ENCODE measurements at places on chromosomes 4 and X.

DNA sequence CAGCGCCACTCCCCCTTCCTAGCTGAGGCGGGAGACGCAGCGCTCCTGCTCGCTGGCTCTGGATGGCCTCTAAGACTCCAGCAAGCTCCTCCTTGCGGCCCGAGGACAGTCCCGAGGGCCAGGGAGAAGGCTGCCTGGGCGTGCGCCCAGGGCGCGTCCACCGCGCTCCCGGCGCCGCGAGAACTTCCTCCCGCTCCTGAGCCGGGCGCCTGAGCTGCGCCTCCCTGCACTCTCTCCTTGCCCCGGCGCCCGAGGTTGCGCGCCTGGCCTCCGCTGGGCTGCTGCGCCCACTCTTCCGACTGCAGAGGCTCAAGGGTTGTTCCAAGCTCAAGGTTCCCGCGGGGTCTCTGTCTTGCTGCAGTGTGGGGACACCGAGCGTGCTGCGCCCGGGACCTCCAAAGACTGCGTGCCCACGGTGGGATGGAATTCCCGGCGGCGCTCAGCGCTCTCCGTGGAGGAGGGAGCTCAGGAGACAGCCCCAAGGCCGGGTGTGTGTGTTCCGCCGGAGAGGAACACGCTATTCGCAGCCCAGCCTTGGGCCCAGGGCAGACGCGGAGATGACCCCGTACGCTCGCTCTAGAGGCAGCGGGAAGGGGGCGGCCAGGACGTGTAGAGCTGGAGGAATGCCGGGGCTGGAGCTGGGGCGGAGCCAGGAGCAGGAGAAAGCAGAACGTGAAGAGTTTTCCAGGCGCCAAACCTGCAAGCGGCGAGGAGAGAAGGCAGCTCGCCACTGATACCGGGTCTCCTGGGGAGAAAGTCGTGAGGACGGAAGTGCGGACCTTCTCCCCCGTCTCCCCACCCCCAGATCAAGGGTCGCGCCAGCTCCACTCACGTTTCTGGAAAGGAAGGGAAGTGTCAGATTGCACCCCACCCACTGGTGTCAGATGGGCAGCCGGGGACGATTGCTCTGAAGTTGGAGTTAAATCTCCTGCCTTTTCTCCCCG lies at the start of gene ARHGAP6:
ARHGAP6 (minus strand) TSS at position 753 of the 944 bp plus-strand sequence. CDS start 1,092 bp downstream, outside the sequence.
- no peak within 1 kb of the TSS for H3K4me3 ChIP-seq
- H3K36me3 ChIP-seq, result no peaks in the 10 kb centered on the region
- no peaks in the 10 kb centered on the region for H3K4me1 ChIP-seq

GRCh38 chr4:157294575-157294974 lies 74.0 kb downstream of the GRIA2 start:
- no peaks in the 10 kb centered on the region for H3K4me1 ChIP-seq
- no peaks in the 10 kb centered on the region for H3K36me3 ChIP-seq
- H3K27me3 ChIP-seq, result no peaks in the 10 kb centered on the region
- H3K4me3 ChIP-seq, result no peak overlapping the region
- H3K27ac ChIP-seq, result no peak overlapping the region

GRCh38 chrX:151167791-151168345 lies 8.5 kb upstream of the GPR50 start:
- no peak overlapping the region for H3K4me3 ChIP-seq
- no peaks in the 10 kb centered on the region for H3K36me3 ChIP-seq
- H3K27me3 ChIP-seq, result no peaks in the 10 kb centered on the region
- H3K27ac ChIP-seq, result no peak overlapping the region
- no peaks in the 10 kb centered on the region for H3K4me1 ChIP-seq
- DNase-seq, result no peak

GRCh38 chr4:95465010-95465409 lies 83.8 kb downstream of the UNC5C start:
- no peak overlapping the region for H3K4me3 ChIP-seq
- H3K27ac ChIP-seq, result no peak overlapping the region
- no peaks in the 10 kb centered on the region for H3K27me3 ChIP-seq
- H3K4me1 ChIP-seq, result no peaks in the 10 kb centered on the region
- no peaks in the 10 kb centered on the region for H3K36me3 ChIP-seq

- no peaks in the 10 kb centered on the region for H3K36me3 ChIP-seq
- no peaks in the 10 kb centered on the region for H3K27me3 ChIP-seq
- H3K4me3 ChIP-seq, result no peak overlapping the region
- no peak for DNase-seq
- H3K27ac ChIP-seq, result no peak overlapping the region
Observed at GRCh38 chr4:25621027-25621930, 34.4 kb upstream of the SLC34A2 start.

- H3K4me1 ChIP-seq, result no peaks in the 10 kb centered on the region
- H3K27me3 ChIP-seq, result no peaks in the 10 kb centered on the region
- no peaks in the 10 kb centered on the region for H3K36me3 ChIP-seq
- H3K4me3 ChIP-seq, result no peak overlapping the region
- DNase-seq, result no peak
- no peak overlapping the region for H3K27ac ChIP-seq
Observed at GRCh38 chrX:17086317-17086716, 139.9 kb downstream of the REPS2 start.

DNA sequence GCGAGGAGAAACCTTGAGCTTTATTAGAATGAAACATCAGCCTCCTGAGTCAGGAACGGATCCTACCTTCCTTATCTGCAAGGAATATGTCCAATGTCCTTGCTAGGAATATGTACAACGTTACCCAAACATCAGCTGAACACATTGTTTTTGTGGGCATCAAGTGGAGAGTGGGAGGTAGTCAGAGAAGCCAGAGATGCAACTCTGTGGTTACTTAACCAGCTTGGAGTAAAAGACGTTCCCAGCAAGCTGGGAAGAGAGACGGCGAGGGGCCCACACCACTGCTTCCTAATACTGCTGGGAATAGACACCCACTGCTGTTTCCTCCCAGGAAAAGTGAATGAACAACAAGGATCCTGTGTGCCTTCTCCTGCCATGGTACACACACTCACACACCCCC lies 74.4 kb upstream of the PLAC1 start:
- no peaks in the 10 kb centered on the region for H3K36me3 ChIP-seq
- H3K27ac ChIP-seq, result no peak overlapping the region
- DNase-seq, result no peak
- no peak overlapping the region for H3K4me3 ChIP-seq
- no peaks in the 10 kb centered on the region for H3K27me3 ChIP-seq

- H3K27ac ChIP-seq, result no peak overlapping the region
- no peaks in the 10 kb centered on the region for H3K36me3 ChIP-seq
- no peaks in the 10 kb centered on the region for H3K27me3 ChIP-seq
- no peaks in the 10 kb centered on the region for H3K4me1 ChIP-seq
Observed at GRCh38 chr4:180189666-180190065, 2053.5 kb upstream of the TENM3 start.

GRCh38 chr4:37765741-37766140 lies 60.7 kb upstream of the PGM2 start:
- no peak overlapping the region for H3K4me3 ChIP-seq
- H3K36me3 ChIP-seq, result no peaks in the 10 kb centered on the region
- H3K4me1 ChIP-seq, result no peaks in the 10 kb centered on the region
